ENCODE measurements at places on chromosomes 4 and X.
A peak's percentile ranks its signal among the peaks of the same experiment; 100 is the strongest.

- DNase-seq, result no peak
These were observed at the start of the genes CT45A10 and SAGE1 for GRCh38 chrX:135893294-135893817. Gene CT45A10 (minus strand): TSS chrX:135893444. CDS start chrX:135885344, 8,100 bp downstream. Gene SAGE1 (plus strand): TSS chrX:135893716. CDS start chrX:135896243, 2,527 bp downstream.

DNA sequence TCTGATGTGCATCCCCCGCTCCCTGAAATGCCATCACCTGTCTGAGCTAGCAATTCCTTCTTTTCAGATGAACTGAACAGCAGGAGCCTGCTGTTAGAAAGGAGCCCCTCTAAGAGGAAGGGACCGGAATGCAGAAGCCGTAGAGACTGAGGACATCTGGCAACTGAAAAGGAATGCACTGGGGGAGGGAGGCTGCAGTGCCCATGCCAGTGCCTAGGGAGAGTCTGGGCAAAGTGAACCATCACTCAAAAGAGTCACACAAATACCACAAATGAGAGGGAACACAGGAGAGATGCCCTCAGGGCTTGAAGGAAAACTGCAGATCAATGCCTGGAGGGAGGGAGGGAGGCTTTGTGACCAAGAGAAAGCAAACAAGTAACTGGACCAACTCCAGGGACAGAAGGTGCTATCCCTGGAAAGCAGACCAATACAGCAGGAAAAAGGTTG is 93.9 kb upstream of the CBR4 start:
- DNase-seq, result no peak

- DNase-seq, result no peak
These were observed 53.0 kb downstream of the ARSF start for GRCh38 chrX:3094261-3094660.

DNA sequence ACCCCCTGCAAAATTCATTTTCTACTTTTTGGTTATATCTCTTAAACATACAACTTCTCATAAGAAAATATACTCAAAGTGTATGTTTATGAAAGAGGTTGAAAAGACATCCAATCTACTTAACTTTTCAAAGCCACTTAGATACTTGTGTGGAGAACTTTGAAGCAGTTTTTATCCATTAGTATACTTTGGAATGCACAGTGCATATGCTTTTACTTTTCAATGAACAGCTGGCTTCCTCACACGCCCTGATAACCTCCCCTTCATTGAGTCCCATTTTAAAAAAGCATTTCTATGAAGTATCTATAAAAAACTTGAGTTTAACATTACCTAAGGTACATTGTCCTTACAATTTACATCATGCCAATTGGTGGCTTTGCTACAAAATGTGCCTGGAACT is 73.8 kb downstream of the VEGFC start:
- DNase-seq, result no peak

DNA sequence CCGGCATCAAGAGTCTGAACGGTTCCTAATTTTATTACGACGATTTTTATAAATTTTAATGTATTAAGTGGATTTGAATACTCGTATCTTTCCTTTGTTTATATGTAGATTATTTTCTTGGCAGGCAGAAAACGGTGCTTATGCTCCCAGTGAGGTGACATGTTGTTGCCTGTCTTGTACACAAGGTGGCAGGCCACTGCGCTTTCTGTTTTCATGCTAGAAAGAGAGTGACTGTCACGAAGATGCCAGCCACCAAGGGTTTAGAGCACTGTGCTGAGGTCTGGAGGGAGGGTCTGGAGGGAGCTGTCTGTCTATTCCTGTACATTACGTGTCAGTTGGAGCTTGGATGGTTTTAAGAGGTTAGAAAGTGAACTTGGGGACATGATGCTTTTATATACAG is 87.7 kb downstream of the SHROOM2 start:
- no peak for DNase-seq

GRCh38 chr4:8834681-8835220 is 36.9 kb downstream of the HMX1 start:
- DNase-seq, result no peak

GRCh38 chr4:10157478-10158332 is 41.1 kb upstream of the WDR1 start:
- DNase-seq, result peak; percentile 11
